ENCODE measurements at places on chromosomes 7 and 10.

DNA sequence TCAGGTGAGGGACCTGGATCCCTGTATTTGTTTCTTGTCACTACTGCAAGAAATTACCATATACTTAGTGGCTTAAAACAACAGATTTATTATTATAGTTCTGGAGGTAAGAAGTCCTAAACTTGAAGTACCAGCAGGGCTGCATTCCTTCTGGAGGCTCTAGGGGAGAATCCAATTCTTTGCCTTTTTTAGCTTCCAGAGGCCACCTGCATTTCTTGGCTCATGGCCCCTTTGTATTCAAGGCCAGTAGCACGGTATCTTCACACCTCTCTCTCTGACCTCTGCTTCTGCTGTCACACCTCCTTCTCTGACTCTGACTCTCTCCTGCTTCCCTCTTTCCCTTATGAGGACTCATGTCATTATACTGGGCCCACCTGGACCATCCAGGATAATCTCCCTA lies 2.2 kb upstream of the LHPP start:
- no peak for DNase-seq

GRCh38 chr7:143205560-143206293 lies 16.1 kb upstream of the TAS2R40 start:
- DNase-seq: no peak

GRCh38 chr7:122726881-122727280 lies 24.2 kb upstream of the RNF148 start:
- no peak for DNase-seq

- no peak for DNase-seq
Measured at GRCh38 chr7:2441430-2442058, 34.7 kb downstream of the GRIFIN start.

DNA sequence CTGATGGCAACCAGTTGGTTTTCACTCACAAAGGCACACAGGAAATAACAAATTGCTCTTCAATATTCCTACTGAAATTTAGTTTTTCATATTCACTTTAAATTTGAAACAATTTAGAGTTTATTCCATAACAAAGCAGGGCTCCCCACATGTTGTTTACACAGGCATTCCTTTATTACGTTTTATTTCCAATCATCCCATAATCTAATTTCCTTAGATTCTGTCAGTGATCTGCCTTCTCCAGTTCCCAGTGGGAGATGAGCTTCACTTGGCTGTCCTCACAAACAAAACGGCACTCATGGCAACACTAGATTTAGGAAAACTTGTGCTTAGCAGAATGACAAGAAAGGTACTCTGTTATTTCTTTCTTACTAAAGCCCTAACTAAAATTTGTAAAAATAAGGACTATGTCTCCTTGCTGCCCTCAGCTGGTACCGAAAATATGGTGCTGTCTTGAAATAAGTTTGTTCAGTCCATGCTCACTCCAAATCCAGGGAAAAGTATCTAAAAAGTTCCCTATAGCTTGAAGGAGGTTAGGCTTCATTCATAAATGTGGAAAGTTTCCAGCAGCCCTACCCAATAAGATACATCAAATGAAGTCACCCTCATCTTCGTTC lies 23.0 kb downstream of the PHYH start:
- DNase-seq: no peak
